ENCODE measurements at places on chromosomes 13 and 19. TPM values are rescaled to one million over a fixed set of nuclear protein-coding genes. Genes with fewer than 3 reads are reported as not detected.
A peak's percentile ranks its signal among the peaks of the same experiment; 100 is the strongest.

GRCh38 chr19:33376941-33377557 lies 3.5 kb downstream of the CEBPG start:
- peak; percentile 42 for DNase-seq

GRCh38 chr19:11024259-11024658 lies 63.4 kb downstream of the SMARCA4 start:
- DNase-seq: peak; percentile 89

ASF1B gene
- 2.7 TPM for total RNA-seq

ZNF30 gene
- total RNA-seq: 3.8 TPM

- DNase-seq: peak; percentile 25
Measured at GRCh38 chr19:20664901-20665781, 3.8 kb upstream of the ZNF626 start.
